ENCODE measurements at places on chromosomes 13 and 19.

DNA sequence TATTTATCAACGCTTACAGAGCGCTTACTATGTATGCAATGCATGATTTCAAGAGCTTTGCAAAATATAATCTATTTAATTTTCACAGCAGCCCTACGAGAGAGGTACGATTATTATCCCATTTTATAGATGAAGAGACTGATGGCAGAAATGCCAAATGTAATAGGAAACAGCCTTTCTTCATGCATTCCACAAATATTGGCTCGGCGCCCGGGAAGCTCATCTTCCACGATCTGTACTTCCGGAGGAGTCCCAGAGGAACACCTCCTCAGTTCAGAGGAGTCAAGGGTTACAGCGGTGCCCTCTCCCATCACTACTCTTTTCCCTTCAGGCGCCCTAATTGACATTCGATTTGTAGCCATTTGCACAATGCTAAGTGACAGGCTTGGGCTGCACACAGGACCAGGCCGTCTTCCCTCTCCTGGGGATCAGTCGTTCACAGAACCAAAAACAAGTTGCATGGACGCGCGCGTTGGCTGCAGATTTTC, 1.1 kb upstream of the ARHGAP35 start:
- no peak for DNase-seq

DNA sequence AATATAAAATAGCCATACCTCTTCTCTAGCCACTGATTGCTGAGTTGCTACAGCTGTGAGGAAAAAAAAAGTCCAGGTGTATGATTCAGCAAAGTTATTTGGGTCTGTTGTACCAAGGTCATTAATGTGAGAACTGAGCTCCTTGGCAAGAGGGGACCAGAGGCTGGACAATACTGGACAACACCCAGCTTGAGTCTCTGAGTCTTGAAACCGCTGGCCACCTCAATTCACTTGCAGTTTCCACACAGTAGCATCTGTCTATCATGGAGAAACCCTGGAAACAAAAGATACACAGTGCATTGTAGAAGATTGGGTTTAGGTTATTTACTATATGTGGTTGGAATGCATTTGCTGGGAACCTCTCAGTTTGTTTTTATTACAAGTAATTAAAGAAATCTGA, 60.4 kb downstream of the WDFY2 start:
- DNase-seq, result peak; percentile 14

DNA sequence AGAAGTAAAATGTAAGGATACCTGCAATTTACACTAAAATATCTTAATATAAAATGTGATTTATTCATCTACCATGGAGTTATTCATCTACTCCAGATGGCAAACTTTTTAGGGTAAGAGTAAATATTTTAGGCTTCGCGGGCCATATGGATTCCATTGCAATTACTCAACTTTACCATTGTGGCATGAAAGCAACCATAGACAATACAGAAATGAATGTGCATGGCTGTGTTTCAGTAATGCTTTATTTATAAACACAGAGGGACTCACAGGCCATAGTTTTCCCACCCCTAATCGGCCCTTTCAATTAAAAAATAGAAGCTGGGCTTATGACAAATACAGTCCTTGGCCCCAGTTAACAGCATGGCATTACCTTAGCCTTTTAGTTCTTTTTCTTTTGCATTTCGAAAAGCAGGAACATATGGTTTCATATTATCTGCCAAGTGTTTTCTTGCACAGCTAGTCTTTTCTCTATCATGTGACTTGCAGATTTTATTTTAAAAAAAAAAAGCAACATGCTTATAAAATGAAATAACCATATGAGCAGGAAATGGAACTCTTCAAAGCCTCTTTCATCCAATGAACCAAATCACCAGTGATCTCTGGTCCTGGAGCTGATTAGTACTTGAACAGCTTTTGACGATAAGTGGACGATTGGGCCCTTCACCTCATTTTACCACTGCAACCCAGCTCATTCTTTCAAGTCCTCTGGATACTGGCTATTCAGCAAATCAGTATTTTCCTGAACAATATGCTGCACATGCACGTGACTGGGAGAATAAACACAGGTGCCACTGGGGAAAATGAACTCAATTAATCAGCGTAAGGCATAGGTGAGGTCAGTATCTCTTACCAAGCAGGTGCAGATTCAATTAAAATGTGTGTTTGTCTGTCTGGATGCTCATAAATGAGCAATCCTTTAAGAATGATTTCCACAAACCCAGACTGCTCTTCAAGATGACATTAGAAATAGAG, 63.9 kb downstream of the LHFPL6 start:
- DNase-seq, result no peak

- no peak for DNase-seq
These were observed 13.8 kb downstream of the FGF21 start for GRCh38 chr19:48768994-48769713.

DNA sequence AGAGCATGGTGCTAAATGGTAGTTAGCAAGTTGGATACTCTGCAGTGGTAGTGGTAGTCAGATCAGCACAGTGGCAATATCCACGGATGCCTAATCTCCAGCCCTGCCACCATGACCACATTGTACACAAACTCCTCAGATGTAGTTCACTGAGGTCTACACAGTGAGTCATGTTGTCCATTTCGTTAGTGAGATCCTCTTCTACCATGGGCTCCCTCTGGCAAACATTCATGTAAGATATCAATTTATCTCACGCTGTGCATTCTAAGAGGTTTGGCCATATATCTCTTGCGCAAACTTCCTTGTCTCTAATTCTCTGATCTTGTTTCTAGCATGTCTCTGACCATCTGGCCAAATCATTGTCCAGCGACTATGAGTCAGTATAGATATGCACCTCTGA, 58.2 kb downstream of the POLR1D start:
- no peak for DNase-seq

- DNase-seq, result no peak
These were observed 711 bp downstream of the CAMSAP3 start for GRCh38 chr19:7596211-7596937.

DNA sequence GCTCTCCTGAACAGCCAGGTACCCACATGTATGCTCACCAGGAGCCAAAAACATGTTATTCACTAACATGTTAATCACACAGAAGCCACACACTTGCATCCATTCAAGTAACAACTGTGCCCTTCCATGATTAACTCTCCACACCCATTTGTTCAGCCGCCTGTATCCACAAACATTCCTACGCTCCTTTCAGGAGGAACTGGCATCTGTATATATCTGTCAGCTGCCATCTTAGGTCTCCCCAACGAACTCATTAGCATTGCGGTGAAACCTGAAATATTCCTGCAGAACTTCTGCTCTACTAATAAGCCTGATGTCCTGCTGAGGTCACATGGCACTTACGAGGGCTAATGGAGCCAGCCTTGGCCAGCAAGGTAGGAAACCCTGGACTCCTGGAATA, 33.0 kb downstream of the OLFM2 start:
- DNase-seq, result peak; percentile 62

DNA sequence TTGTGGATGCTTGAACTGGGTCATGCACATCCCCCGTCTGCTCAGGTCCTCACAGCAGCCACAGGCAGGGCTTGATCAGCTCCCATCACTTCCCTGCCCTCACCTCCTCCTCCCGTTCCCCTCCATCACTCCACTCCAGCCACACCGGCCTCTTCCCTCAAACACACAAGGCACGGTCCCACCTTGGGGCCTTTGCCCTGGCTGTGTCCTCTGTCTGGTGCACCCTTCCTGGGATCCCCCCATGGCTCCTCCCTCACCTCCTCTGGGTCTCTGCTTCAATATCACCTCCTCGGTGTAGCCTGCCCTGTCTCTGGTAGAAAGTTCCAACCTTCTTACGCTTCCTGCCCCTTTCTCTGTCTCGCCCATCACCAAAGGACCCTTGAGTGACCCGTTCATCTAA, 16.0 kb downstream of the GTPBP3 start:
- no peak for DNase-seq

- peak; percentile 86 for DNase-seq
These were observed 32.7 kb upstream of the DCLK1 start for GRCh38 chr13:36163809-36164308.

DNA sequence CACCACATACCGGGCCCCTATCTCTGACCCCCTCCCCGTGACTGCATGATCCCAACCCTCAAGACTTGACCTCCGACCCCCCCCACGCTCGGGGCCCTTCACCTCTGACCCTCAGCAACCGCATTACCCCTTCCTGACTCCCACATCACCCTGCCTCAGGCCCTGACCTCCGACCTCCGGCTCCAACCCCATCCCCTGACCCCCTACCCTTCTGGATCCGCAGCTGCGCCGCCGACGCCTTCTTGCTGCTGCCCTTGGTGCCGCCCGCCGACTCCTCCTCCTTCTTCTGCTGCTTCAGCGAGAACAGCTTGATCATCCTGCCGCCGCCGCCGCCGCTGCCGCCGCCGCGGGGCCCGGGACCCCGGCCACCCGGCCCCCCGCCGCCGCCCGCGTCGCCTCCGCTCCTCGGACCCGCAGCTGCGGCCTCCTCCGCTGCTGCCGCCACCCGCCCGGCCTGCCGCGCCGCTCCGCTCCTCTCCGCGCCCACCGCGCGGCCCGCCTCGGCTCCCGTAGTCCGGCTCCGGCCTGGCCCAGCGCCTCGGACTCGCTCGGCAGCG, at the start of gene UBE2M:
Gene UBE2M (minus strand): TSS at position 546 of the 557 bp plus-strand sequence. CDS start 230 bp downstream, at position 316.
- DNase-seq, result no peak

- DNase-seq, result no peak
These were observed 1115.4 kb downstream of the SLITRK1 start for GRCh38 chr13:82766732-82767321.

DNA sequence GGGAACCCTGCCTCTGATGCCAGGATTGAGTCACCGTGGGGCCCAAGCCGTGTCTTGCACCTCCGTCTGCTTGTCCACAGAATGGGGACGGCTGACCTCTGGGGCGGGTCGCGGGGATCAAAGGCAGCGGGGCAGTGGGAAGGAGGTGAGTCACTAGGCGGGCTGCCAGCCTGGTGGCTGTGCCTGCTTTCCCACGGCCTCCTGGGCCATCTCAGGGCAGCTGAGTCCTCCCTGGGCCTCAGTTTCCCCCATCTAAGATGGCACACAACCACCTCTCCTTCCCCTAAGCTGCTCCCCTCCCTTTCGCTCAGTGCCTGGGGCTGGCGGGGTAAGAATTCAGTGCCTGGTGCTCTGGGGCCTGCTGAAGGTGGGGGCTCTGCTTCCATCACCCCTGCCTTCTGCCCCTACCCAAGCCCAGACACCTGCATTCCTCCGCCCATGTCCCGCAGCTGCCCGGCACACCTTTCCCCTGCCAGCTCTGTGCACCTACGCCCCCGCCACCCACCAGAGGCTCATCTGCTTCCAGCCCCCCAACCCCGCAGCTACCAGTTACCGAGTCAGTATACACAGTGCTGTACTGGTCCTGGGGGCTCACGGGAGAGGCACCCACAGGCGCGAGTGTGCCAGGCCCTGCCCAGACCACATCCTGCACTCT, 3.5 kb downstream of the MKNK2 start:
- no peak for DNase-seq

DNA sequence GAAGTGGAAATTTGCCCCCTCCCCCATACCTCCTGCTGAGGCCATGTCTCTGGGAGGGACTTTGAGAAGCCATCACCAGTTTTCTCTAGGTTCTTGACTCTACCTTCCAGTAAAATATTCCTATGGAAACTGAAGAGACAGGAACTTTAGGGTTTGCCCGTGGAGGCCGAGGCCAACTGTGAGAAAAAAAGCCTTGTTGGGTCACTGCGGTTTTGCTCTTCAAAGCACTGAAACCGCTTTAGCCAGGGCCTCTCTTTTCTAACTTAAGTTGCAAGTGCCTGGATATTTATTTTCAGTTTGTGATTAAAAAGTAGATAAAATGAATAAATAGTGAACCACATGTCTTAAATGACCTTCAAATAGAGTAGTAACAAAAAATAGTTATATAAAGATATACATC, 159.7 kb upstream of the TSC22D1 start:
- no peak for DNase-seq

DNA sequence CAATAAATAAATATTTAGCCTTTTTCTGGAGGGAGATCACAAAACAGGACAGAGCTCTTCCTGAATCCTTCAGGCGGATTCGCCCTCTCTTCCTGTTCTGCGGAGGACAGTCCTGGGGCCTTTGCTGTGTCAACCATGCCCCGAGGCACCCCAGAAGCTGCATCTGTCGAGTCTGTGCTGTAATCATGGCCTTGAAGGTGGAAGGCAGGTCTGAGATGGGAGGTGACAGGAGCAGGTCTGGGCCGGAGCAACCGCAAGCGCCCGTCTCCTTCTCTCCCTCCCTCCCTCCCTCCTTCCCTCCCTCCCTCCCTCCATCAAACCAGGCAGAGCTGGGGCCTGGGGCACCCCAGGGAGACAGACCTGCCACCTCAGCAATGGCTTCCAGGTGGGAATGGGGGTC, 4.6 kb upstream of the FXYD3 start:
- DNase-seq, result no peak

DNA sequence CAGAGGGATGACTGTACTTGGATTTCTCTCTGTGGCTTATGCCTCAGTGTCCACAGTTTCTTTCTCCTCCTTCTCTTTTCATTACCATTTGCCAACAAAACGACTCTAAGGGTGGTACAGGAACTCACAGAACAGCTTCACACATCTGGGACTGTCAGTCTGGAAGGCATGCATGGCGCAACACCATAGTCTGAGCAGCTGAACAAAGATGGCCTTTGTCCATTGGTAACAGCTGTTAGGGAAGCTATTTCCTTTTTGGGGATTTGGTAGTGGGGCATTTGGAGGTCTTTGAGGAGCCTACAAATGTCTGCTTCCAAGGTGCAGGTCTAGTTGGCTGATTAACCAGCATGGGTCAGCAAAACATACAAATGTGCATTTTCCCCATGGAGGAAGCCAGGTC, 81.4 kb upstream of the PCDH8 start:
- DNase-seq, result no peak

DNA sequence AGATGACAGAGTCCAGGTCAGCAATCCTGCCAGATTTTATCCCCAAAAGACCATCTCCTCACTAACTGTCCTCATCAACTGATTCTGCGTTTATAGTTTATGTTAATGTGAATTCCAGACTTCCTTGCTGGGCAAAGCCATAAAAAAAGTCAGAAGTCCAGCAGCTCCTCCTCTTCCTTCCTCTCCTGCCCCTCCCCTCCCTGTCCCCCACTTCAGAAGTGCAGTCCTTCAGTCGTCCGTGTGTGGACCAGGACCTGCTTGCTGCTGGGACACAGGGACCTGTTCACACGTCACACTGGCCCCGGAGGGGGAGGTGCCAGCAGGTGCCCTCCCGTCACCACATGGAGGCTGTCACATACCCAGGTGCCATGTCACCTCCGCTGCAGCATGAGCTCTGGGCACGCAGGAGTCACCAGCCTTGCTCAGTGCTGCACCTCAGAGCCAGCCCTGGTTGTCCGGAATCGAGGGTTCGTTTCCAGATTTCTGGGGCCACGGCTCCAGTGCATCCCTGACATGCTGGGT, 4.0 kb upstream of the MCF2L start:
- DNase-seq, result no peak

DNA sequence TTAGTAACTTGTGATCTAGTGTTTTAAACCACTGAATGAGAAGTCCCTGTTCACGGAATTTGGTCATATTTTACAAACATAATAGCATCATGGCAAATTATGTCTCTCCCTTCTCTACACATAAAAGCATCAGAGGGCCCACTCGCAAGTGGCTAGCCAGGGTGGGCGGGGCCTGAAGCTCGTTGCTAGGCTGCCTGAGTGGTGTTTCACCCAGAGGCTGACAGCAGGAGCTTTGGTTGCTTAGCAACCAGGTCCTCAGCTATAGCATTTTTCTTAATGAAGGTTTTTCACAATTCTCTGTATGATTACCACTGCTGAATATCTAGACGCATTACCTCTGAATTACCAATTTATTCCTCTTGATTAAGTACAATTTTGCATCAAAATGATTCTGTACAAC, 126.5 kb downstream of the NALCN start:
- peak; percentile 7 for DNase-seq

- no peak for DNase-seq
These were observed 1.3 kb downstream of the SOX21 start for GRCh38 chr13:94710881-94711560.

GRCh38 chr13:32354040-32354439, 38.7 kb downstream of the BRCA2 start:
- no peak for DNase-seq
